ENCODE measurements at places on chromosomes 3 and 15. TPM values are rescaled to one million over a fixed set of nuclear protein-coding genes. Genes with fewer than 3 reads are reported as not detected.

RLBP1 gene
- total RNA-seq, result not detected

WDR6 gene
- total RNA-seq, result 298 TPM

SAMD7 gene
- total RNA-seq, result not detected

EBLN2 gene
- total RNA-seq, result 4.4 TPM

THSD4 gene
- 5.5 TPM for total RNA-seq

NPAP1 gene
- total RNA-seq, result 0.07 TPM

SH2D7 gene
- total RNA-seq, result not detected

TRIM42 gene
- total RNA-seq, result not detected

AGTR1 gene
- not detected for total RNA-seq

ABI3BP gene
- total RNA-seq, result 0.28 TPM

GXYLT2 gene
- 2.6 TPM for total RNA-seq

C2CD4B gene
- total RNA-seq, result 0.22 TPM

TICRR gene
- 26.0 TPM for total RNA-seq

SERINC4 gene
- total RNA-seq, result 0.17 TPM

RUVBL1 gene
- total RNA-seq, result 99.7 TPM

LSMEM2 gene
- 0.24 TPM for total RNA-seq

GRCh38 chr3:69997631-69998307, 1.8 kb upstream of the SAMMSON start:
- no peak for DNase-seq

GRCh38 chr3:55629432-55629831, 142.3 kb upstream of the WNT5A start:
- no peak for DNase-seq

DNA sequence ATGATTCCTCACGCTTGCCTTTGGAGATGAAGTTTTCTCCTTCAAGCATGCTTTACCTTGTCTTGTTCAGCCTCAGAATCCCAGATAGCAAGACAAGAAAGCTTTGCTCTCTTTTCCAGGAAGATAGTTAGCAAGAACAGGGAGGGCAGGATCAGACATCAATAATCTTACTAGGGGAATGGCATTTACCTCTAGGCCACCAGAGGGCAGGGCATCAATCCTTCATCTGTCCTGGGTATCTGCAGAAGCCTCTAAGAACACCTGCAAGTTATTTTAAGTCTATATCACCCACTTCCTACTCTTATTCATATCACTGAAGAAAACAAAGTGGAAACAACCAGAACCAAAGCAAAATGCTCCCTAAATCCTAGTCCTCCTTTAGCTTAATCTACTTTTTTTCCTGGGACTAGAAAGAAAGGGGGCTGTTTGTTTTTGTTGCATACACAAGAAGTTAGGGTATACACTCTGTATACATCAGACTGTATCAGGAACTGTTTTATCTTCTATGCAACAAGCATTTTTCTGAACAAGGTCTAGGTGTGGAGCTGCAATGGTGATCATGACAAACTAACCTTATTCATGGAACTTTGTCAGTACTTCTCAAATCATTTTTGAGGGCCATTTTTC, 862.5 kb downstream of the CADM2 start:
- peak; percentile 49 for DNase-seq

- peak; percentile 0 for DNase-seq
Observed at GRCh38 chr3:139979991-139980390, 45.0 kb downstream of the CLSTN2 start.

- no peak for DNase-seq
Observed at GRCh38 chr15:36557364-36557763, 22.1 kb upstream of the CDIN1 start.

- DNase-seq, result no peak
Observed at GRCh38 chr15:41182266-41182665, 48.3 kb downstream of the EXD1 start.

DNA sequence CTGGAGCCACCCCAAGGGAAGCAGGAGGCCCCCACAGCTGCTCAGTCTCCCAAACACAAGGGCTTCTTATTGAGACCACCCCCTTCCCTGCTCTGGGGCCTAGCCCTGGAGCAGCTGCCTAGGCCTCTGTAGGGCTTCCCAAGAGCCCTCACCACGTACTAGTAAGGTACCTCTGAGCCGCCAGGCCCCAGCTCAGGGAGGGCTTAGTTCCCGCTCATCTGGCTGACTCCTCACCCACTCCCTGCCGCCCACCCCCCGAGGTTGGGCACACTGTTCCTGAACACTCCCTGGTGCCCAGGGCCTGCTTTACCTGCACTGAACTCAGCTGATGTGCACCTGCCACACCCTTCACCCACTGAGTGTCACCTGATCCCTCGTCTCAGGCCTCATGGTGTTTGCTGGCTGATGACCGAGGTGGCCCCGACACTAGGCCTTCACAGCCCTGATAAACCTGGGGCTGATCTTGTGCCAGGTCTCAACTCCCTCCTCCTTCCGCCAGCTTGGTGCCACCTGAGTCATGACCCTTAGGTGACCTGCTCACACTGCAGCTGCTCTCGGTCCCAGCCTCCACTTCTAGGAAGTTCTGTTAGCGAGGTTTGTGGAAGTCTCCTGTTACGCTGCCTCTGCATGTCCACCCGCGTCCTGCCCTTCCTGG, 18.0 kb upstream of the SPTBN5 start:
- no peak for DNase-seq

DNA sequence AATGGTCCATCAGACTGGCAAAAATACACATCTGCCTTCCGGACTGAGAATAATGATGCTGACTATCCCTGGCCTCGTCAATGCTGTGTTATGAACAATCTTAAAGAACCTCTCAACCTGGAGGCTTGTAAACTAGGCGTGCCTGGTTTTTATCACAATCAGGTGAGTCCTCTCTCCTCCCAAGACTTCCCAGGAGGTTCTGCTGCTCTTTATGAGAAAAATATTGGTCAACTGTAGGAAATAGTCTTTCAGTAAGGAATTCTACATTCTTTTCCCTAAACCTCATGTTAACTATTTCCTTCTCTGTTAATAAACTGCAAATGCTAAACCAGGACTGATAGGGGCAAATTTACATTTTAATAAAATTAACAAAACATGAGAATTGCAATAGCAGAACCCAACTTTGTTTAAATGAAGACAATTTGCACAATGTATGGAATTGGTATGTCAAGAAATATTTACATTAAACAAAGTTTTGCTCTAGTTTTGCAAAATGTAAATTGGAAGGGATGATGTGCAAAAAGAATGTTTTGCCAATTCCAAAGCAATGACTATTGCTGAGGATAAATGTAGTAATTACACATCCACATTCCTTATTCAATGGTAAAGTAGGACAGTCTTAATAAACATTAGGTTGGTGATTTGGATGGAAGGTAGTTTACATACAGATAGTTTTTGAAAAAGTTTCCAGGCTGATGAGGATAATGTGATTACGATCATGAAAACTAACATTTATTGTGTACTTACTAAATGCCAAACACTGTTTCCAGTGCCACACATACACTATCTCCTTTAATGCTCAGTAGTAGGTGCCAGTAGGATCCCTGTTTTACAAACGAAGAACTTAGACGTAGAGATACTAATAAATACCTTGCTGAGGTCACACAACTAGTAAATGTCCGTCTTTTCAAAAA, 21.1 kb downstream of the UPK1B start:
- DNase-seq, result no peak

DNA sequence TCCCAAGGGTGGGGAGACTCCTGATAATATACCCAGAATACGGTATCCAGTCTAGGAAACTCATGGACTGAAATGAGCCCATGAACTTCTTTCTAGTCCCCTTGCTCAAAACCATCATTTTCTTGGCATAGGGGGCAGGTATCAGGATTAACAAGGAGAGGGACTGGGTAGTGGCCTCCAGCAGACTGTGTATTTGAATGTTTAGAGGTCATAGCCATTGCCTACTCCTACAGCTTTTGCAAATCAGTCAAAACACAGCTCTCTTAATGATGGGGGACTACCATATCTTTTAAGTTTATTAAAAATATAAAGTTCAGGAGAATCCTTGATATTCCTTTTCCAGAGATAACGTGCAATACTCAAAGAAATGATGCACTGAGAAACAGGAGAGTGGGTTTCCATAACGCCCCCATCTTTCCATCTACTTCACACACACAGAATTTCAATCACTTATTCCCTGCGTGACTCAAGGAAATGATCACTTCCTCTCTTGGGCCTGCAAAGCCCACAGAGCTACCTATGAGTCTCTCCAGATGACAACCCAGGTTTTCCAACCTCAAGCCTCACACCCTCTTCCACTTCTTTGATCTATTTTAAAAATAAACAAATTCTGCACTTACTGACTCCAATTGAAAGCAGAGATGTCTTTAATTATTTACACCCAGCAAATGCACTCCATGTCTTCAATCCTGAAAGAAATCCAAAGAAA, 584.0 kb upstream of the LMCD1 start:
- no peak for DNase-seq

GRCh38 chr15:89649013-89649625, 6.1 kb downstream of the KIF7 start:
- DNase-seq, result no peak

GRCh38 chr3:186308549-186308948, 53.5 kb downstream of the DGKG start:
- no peak for DNase-seq

GRCh38 chr3:139468399-139468798, 7.9 kb downstream of the RBP2 start:
- DNase-seq, result no peak

GRCh38 chr3:17302774-17303173, 418.0 kb downstream of the PLCL2 start:
- DNase-seq, result no peak

DNA sequence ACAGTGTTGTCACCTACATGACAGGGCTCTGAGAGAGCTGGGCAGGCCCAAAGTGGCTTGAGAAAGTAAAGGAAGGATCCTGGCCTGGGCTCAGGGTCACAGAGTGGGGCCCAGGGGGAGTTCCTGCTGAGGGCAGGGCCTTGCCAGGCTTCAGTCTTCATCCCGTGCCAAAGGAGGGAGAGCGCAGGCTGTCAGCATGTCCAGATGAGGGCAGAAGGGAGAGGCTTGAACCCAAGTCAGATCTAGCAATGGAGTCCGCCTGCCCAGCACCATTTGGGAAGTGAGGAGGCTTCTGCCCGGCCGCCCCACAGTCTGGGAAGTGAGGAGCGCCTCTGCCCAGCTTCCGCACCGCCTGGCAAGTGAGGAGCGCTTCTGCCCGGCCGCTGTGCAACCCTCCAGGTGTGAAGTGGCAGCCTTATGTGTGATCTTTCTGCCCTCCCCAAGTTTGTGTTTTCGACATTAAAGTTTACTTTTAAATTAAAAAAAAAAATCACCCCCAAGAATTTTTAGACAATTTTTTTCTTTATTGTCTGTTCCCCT, 303.6 kb upstream of the PROK2 start:
- DNase-seq, result peak; percentile 37

DNA sequence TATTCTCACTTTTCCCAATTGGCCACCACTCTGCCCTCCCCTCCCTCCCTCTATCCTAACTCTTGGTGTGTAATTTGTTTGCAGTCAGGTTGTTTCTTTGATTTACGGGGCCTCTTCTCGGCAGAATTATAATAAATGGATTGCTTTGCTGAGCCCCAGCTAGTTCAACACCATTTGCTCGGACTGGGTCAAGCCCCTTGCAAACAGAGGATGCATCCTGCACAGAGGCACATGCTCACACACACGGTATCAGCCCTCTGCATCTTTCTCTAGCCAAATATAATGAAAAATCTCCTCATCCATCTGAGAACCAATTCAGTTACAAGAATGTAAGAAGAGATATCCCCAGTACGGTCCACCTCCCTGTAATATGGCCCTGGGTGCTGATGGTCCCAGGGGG, 97.7 kb downstream of the EPHB1 start:
- no peak for DNase-seq

DNA sequence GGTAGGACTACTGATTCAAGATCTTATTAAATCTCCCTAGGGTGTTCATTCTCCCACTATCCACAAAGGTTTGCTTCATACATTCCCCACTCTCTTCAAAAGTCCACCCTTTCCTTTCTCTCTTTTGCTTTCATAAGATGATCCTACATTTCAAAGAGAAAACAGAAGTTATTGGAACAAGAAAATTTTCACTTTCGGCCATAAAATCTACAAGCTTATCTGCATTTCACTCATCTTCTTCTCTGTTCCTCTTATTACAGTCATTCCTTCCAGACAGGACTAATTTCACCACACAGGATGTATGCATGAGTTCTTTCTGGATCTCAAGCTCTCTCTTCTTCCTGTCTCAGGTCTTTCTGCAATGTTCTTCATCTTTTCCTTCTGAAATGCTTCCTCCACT, 238.7 kb downstream of the ISL2 start:
- no peak for DNase-seq

DNA sequence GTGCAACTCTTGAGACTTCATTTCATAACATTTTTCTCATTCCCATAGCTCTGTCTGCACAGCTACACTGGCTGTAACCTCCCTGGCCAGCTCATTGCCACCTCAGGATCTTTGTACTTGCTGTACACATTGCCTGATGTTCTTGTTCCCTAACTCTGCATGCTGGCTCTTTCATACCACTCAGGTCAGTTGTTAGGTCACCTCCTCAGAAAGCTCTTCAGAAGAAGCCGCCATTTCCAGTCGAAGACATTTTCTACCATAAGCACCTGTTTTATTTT, 176.2 kb downstream of the AKAP13 start:
- DNase-seq, result no peak

DNA sequence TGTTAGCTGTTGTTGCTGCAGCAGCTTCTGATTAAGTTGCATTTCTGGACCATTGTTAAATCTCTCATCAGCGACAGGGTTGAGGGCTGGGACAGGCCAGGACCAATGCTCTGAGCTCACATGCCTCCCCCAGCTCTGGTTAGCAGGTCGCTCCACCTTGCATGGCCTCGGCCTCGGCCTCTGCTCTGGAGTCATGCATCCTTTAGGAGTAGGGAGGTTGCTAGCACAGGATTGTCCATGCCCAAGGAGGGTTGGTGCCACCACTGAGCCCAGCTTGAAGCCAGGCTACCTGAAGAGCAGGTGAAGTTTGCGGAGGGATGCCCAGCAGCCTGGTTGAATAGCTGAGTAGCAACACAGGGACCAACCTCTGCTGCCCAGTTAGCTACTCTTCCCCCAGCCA, 11.2 kb upstream of the CPNE9 start:
- no peak for DNase-seq

GRCh38 chr15:65095011-65095746, 18.6 kb downstream of the KBTBD13 start:
- DNase-seq, result no peak

DNA sequence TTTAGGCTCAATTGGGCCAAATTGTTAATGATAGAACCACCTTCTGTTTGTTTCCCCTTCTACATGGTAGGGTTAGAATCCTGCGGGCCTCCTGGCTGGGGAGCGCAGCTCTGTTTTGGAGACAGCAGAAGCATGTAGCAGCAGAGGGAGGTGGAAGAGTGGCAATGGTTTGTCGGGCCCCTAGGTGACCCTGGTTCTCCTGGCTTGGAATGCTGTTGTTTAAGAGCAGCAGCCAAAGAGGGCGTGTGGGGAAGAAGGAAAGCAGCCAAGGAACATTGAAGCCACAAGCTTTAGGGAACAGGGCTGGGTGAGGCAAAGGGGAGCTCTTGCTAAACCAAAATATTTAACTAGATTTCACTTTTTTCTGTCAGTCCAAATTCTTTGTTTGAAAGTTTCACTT, 213.7 kb upstream of the NR2E3 start:
- DNase-seq, result no peak

Data from H9 (cell line).